ENCODE measurements at places on chromosomes 7 and 10.
A peak's percentile ranks its signal among the peaks of the same experiment; 100 is the strongest.

DNA sequence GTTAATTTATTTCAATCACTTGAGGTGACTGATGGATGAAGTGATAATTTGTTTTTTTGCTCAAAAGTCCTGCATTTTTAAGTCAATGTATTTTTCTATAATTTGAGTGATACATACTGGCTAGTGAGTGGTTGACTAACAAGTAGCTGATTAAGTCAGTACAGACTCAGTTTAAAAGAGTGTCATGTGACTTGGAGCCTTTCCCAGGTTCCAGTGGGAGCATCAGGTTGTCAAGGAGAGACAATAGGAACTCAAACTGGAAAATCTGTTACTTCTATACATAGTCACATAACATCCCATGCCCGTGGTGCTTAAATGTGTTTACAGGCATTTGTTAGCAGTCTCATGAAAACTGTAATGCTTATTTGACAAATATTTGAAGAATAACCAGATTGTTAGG is 154.7 kb downstream of the ANK3 start:
- DNase-seq, result peak; percentile 55

DNA sequence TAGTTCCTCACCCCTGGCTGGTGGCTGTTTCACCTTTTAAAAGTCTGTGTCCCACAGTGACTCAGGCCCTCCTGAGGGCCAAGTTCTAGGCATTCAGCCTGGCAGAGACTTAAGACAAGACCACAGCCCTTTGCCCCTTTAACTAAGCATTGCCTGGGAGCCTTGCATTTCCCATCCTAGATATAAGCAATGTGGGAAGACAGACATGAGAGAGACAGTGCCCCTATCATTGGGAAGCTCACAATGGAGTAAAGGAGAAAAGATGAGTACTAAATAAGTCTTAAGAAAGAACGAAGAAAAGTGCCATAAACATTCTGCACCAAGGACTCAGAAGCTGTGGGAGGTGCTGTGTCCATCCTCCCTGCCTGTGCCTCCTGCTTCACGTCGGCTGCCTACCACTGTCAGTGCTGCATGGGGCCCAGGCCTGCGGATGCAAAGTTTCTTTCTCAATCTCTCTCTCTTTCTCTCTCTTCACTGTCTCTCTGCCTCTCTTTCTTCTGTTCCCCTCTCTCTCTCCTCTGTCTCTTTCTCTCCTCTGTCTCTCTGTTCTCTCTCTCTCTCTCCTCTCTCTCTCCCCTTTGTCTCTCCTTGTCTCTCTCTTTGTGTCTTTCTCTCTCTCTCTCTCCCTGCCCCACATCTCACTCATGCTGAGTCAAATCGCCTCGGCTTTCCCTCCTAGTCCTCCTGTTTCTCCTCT is 21.5 kb downstream of the GPRIN2 start:
- no peak for DNase-seq

GRCh38 chr7:87310790-87311419 is 34.6 kb upstream of the CROT start:
- peak; percentile 19 for DNase-seq

GRCh38 chr10:111481261-111481826 is 404.5 kb downstream of the ADRA2A start:
- DNase-seq, result peak; percentile 1

- no peak for DNase-seq
Observed at GRCh38 chr7:75965617-75966016, 28.8 kb downstream of the TMEM120A start.

DNA sequence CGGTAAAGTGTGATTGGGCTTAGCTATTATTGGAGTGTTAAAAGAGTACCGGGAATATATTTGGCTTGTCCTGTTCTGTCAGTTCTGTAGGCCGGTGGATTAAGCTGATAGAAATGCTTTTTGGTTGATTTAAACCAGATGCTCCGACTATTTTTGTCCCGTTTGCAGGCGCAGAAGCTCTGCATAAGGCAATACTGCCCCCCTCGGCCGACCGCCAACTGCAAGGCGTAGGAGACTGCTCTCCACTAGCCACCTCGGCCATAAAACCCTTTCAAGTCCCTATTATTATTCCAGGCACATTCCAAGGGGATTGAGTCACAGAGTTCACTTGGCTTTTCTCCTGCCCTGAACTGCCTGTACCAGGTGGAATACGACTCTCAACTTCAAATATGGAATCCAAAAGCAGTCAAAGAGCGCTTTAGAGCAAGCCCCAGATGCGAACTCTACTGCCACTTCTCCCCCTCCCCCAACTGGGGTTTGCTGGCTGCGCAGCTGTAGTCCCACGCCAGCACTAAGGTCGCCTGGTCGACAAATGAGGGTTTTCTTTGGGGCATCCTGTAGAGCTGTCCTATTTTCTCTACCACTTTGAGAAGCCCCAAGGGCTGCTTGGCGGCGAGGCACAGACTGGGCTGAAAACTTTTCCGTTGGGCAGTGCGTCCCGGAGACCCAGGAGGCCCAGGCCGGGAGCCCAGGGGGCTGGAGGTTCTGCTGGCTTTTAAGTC is 108.3 kb downstream of the REEP3 start:
- peak; percentile 99 for DNase-seq

Data from fibroblast of the aortic adventitia (primary cell).